SK-N-DZ (cell line): ENCODE measurements at places on chromosomes 7 and 10.

DNA sequence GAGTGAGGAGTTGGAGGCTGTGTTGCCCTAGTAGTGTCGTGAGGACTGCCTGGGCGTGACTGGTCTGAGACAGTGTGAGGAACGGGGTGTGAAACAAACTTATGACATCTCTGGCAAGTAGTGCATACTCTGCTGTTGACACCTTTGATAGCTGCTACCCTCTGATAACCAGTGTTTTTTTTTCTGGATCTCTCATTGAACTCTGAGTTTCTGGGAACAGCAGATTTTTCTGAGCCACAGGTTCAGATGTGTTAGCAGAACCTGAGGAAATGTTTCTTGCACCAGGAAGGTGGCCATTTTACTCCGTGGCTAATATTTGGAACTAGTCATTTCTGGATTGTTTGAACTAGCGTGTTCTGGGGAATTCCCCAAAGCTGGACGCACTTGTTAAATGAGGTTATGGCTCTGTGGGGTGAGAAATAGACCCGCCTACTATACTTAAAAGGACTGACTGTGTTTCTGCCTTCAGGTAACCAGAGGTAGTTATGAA is 52.9 kb downstream of the AUTS2 start:
- no peak for DNase-seq

- DNase-seq: no peak
Observed at GRCh38 chr10:113023017-113023416, 73.0 kb downstream of the TCF7L2 start.

DNA sequence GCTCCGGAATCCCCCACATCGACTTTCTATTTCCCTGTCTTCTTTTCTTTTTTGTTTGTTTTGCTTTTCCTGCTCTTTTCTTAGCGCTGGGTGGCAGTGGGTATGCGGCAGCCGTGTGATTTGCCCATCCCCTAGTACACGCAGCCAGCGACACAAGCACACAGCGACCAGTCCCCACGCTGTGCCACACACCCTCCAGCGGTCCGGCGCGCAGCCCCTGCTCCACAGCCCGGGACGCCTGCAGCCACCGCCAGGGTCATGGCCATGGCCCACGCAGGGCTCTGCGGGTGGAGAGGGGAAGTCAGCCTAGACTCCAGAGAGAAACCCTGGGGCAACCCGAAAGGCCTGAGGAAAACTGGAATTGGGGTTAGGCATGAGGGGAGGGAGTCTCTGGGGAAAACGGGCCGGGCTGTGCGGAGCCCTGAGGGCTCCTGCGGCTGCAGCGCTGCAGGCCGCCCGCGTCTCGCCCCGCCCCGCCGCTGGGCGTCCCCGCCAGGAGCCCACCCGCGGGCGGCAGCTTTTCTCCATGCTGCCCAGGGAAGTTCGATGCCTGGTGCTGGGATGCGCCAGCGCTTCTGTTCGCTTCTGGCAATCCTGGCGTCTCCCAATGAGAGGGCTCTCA is 2.5 kb downstream of the CHRM2 start:
- DNase-seq: peak; percentile 40

- DNase-seq: no peak
Observed at GRCh38 chr10:123526356-123527064, 139.6 kb upstream of the GPR26 start.

- DNase-seq: peak; percentile 12
Observed at GRCh38 chr10:117005527-117006055, 604 bp upstream of the SHTN1 start.

DNA sequence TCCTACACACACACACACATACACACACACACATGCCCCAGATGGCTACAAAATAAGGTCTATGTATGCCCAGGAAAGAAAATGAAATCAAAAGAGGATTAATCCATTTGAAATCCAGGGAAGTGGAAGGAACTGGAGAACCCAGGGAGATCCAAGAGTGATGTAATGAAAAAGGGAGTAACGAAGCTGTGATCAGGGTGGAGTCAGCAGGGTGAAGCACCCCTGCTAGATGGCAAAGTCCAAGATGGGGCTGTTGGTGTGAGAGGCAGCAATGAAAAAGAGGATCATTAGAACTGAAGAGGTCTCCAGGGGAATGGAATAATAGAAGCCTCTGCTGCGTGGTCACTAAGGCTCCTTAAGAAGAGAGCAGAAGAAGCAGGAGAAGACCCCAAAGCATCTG is 43.6 kb upstream of the IL6 start:
- no peak for DNase-seq

DNA sequence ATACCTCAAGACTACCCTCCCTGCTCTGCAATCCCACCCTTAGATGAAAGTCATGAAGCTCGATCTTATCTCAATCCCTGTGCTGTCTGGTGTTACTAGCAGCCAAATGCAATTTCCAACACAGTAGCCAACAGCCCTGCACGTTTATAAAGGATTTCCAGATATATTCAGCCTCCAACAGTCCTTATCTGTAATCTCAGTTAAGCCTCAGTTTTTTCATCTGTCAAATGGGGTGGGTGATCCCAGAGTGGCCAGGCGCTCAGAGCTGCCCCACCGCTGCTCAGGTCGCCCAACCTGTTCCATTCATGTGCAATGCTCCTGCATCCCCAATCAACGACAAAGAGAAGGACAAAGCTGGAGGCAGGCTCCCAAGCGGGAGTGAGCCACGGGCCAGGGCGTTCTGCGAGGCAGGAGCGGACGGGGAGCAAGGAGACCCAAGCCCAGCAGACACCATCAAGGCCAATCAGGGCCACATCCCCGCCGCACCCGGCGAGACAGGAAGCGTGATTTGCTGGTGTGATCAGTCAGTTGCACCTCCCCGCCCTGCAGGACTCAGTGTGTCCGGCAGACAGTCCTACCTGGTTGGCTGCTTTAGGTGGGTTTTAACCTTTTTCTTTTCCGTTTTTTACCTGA is 19.7 kb downstream of the PDGFA start:
- no peak for DNase-seq

DNA sequence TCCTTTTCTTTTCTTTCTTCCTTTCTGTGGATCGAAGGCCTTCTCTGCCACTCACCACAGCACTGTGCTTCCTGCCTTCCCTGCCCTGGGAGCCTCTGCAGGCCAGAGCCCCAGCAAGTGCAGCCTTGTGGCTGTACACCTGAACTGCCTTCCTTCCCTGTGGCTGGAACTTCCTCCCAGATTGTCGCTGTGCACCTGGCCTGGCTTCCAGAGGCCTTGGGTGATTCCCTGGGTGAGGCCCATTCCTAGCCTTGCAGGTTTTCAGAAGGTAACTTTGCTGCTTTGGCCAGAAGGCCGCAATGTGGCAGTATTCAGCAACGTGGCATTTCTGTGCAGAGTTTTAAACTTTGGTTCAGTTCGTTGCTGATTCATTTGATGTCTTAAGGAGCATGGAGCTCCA is 50.1 kb upstream of the RASGEF1A start:
- DNase-seq: no peak

DNA sequence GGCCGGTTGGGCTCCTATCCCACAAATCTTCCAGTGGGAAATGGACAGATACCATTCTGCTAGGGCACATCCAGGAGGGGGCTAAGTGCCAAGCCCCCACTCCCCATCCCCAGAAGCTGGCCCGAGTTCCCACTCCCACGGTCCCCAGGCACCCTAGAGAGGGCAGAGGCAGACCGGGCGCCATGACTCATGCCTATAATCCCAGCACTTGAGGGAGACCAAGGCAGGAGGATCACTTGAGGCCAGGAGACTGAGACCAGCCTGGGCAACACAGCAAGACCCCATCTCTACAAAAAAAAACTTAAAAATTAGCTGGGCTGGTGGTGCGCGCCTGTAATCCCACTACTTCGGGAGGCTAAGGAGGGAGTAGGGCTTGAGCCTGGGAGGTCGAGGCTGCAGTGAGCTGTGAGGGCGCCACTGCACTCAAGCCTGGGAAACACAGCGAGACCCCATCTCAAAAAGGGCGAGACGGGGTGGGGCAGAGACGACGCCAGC is 870 bp downstream of the GNA12 start:
- DNase-seq: no peak

DNA sequence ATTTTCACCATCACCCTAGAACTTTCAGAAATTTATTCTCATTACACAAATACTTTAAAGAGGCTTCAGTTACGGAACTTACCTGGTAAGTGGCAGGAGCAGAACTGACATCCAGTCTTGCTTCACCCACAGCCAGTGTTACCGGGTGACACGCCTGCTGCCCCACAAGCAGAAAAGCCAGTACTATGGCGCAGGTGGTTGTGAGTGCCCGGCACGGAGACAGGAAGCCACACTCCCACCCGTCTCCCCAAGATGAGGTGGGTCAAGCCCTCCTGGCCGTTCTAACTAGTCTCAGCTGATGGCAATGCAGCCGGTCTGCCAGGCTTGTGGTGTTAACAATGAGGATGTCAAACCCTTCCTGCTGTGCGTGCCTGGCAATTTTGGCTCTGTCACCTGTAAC is 86.9 kb downstream of the PROSER2 start:
- no peak for DNase-seq

DNA sequence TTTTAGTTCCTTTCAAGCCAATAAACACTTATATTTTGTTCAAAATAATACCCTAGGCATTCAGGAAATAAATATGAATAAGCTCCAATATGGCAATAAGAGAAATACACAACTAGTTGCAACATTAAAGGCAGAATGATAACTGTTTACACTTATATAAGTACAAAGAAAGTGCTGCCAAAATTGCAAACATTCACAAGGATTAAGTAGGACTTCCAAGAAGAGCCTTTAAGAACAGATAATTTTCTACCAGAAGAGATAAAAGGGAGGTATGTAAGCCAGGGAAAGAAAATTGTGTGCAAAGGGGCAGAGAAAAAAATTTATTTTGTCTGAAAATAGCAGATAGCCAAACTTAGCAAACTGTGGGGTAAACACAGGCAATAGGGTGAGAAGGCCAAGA is 83.8 kb downstream of the CTNNA3 start:
- no peak for DNase-seq

GRCh38 chr7:147578196-147578595 is 1012.4 kb upstream of the C7orf33 start:
- DNase-seq: no peak

DNA sequence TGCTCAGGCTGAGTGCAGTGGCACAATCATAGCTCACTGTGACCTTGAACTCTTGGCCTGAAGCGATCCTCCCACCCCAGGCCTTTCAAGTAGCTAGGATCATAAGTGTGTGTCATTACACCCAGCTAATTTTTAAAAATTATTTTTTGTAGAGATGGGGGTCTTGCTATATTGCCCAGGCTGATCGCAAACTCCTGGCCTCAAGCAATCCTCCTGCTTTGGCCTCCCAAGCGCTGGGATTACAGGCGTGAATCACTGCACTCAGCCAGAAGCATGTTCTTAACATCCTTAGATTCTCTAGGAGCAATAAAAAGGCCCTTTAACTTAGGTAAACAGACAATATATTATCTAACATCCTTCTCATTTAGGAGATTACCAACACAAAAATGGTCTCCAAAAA is 38.3 kb upstream of the EFCAB10 start:
- DNase-seq: no peak

- DNase-seq: no peak
Observed at GRCh38 chr7:151503902-151504714, 15.6 kb downstream of the RHEB start.

DNA sequence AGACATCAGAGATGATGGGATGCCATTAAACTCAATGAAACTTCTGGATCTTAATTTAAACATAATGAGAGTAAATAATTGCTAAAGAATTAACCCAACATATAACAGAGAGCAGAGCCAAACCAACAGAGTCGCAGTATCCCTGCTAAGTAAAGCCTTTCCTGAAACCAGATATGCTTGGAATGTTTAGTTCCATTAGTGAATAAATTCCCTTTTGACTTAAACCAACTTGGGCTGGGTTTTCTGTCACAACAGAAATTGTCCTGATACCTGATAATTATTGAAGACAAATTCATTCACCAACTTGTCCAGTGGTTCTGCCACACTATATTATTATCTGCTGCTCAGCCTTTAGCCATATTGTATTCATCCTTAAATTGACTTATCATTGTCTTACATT is 286.7 kb downstream of the FZD1 start:
- DNase-seq: no peak

DNA sequence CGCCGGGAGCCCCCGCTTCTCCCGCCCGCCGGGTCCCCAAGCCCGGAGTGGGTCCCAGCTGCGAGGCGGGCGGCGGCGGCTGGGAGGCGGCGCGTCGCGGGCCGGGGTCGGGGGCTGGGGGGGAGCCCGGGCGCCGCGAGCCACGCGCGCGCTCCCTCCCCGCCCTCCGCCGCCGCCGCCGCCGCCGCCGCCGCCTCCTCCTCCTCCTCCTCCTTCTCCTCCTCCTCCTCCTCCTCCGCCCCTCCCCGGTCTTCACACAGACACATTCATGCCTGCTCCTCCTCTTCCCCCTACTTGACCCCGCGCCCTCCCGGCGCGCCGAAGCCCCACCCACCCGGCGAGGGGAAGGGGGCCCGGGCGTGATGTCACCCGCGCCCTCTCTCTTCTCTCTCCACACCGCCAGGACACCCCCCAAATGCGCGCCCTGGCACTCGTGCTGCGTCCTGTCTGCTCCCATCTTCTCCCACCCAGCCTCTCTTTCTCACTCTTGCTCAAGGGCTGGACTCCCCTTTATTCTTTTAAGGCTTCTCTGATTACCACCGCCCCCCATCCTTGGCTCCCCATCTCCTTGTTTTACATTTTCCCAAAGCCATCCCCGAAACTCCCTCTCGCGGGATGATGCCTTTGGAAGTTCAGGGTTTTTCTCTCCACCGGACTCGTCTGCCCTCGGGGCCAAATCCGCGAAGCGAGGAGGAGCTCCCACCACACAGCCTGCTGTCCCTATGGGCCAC is 967 bp upstream of the GLI3 start:
- DNase-seq: peak; percentile 62

- DNase-seq: no peak
Observed at GRCh38 chr7:122413339-122413738, 108.8 kb upstream of the FEZF1 start.

DNA sequence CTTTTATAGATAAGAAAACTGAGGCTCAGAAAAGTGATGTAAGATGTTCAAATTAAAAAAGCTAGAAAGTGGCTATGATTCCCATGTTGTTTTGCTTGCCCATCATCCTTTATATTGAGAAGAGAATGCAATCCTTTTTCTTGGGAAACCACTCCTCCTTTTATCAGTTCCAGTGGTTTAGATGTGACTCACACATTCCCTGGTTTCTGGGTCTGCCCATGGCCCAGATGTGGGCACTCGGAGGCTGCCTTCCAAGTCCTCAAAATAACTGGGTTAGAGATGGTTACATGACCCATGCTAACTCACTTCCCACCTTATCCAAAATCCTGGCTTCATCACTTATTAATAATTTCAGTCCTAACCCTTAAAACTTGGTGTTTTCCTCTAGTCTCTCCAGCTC is 550.0 kb downstream of the MDFIC start:
- DNase-seq: no peak
